Sigmoid colon (tissue), 7 donors: ENCODE measurements at places on chromosomes 2 and 18. TPM values are rescaled to one million over a fixed set of nuclear protein-coding genes. Genes with fewer than 3 reads are reported as not detected.

The DSG1 gene
- total RNA-seq = not detected

The SKOR2 gene
- total RNA-seq = not detected

The RND3 gene
- 28.9 TPM for total RNA-seq

The POLR1A gene
- 11.1 TPM for total RNA-seq

The LCLAT1 gene
- total RNA-seq = 10.0 TPM

The E2F6 gene
- 24.2 TPM for total RNA-seq

The ASB1 gene
- total RNA-seq = 14.0 TPM

The PAX8 gene
- total RNA-seq = 0.41 TPM

The GULP1 gene
- total RNA-seq = 55.9 TPM

The RNPEPL1 gene
- total RNA-seq = 87.8 TPM

The ZC3H8 gene
- total RNA-seq = 22.2 TPM

The SLC9A4 gene
- total RNA-seq = not detected

The FBXO15 gene
- not detected for total RNA-seq

The NEDD4L gene
- total RNA-seq = 62.9 TPM

The CCDC85A gene
- 8.2 TPM for total RNA-seq

The NETO1 gene
- total RNA-seq = not detected

The ACVR1C gene
- 0.14 TPM for total RNA-seq

The DLGAP1 gene
- total RNA-seq = 2.1 TPM

The ABCG5 gene
- total RNA-seq = not detected

The SNRNP27 gene
- 52.7 TPM for total RNA-seq

The ITGAV gene
- total RNA-seq = 67.1 TPM

The CHRNA1 gene
- total RNA-seq = not detected

The SIX3 gene
- total RNA-seq = not detected
